ENCODE measurements at places on chromosomes 11 and 22.

DNA sequence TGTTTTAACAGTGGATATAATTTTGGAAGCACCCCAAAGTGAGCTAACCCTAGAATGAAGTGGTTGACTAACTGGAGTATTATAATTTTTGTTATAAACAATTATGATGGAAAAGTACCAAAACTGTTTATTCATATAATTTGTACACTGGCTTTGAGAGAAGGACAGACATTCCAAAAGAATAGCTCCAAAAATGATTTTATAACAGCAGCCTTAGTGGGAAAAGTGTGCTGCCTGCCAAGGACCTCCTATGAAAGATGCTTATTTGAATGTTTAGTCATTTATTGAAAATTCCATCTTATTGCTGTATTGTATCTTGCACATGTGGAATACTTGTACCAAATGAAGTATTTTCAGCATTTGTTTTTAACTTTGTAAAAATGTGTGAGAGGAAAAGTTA lies 169.8 kb downstream of the GUCY1A2 start:
- no peak for DNase-seq

DNA sequence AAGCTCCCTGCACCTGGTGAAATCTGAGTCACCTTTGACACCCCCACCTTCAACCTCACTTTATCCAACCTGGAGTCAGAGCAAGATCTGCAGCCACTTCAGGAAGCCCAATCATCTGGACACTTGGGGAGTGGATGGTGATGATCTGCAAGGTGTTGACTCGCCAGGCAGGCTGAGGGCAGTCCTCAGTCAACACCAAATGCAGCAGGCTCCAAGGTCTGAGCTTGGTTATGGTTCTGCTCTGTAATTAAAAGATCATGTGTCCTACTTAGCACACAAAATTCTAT lies 446.9 kb downstream of the BRD1 start:
- no peak for DNase-seq

- DNase-seq: no peak
Measured at GRCh38 chr22:39724857-39725256, 154.3 kb downstream of the CACNA1I start.

- DNase-seq: peak; percentile 13
Measured at GRCh38 chr22:30116362-30117117, 36.3 kb downstream of the HORMAD2 start.

GRCh38 chr22:17639247-17639741 lies 737 bp downstream of the BCL2L13 start:
- peak; percentile 59 for DNase-seq

DNA sequence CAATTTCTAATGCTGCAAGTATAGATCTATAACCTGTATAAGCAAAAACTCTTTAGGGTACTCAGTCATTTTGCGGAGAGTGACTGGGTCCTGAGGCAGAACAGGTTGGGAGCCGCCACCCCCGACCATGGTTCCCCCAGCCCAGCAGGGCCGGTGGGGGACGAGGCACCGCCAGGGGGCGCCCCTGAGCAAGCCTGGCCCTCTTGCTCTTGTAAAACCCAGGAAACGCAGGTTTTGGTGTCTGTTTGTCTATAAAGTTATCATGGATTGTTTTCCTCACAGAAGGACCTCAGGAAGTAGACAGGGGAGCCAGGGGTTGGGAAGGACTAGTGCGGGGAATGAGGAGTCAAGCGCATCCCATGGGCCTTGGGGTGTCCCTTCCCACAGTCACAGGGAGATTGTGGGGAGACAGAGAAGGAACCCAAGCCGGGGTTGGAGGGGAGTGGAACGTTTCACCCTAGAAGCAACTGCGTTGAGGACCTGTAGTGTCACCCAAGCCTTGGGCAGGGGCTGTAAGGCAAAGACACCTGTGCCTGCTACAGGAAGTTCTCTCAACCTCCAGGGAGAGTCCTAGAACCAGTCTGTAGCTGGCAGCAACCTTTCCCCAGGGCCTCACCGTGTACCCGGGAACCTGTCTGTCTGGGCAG lies 26.4 kb downstream of the KCTD17 start:
- peak; percentile 47 for DNase-seq

- no peak for DNase-seq
Measured at GRCh38 chr11:2317354-2318050, 15.7 kb downstream of the TSPAN32 start.

GRCh38 chr11:112842151-112842550 lies 119.1 kb upstream of the NCAM1 start:
- no peak for DNase-seq

GRCh38 chr11:32411942-32412615 lies 23.3 kb downstream of the WT1 start:
- no peak for DNase-seq

GRCh38 chr22:25775531-25775930 lies 33.5 kb downstream of the MYO18B start:
- no peak for DNase-seq

GRCh38 chr11:43577566-43578264 lies 102.8 kb upstream of the HSD17B12 start:
- no peak for DNase-seq

- peak; percentile 85 for DNase-seq
Measured at GRCh38 chr11:9982796-9983579, 311.0 kb downstream of the SBF2 start.

DNA sequence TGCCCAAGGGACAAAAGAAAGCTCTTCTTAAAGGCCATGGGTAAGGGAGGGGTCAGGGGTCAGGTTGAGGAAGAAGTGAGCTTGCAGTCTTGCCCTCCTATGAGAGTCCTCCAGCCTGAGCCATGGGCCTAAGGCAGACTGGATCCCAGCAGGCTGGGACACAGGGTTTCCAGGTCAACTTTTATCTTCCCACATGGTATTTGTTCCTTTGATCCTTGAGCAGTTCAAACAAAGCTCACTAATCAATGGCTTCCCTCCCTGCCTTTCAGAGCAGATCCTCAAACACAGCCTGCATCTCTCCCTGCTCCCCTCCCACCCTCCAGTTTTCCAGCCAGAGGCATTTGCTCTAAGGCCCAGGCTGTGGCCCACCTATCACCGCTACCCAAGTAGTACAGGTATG lies 589.3 kb downstream of the INSC start:
- DNase-seq: no peak

- DNase-seq: peak; percentile 78
Measured at GRCh38 chr11:14578541-14578956, 58.4 kb upstream of the PSMA1 start.

DNA sequence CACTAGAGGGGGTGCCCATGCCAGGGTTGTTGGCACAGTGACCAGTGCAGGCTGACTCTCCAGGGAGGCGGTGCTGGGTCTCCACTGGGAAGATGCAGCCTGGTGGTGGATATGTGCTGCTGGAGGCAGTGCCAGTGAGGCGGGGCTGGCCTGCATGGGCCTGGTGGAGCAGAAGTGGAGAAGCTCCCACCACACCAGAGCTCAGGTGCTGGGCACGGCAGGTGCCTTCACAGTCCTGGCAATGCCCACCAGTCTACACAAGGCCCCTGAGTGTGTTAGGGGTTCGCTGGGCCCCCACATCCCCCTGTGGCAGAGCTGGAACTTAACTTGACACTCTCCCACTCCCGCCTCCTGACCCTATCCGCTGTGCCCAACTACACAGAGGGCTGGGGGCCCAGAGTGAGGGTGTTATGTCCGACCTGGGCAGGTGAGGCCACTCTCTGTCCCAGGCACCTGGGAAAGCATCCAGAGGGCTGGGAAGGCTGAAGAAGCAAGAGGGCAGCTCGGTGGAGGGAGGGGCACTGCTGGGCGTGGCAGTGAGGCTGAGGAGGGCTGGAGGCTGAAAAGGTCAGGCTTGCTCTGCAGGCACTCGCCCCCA lies 102.4 kb upstream of the B3GAT1 start:
- no peak for DNase-seq

- no peak for DNase-seq
Measured at GRCh38 chr22:16989915-16990314, 18.1 kb downstream of the GAB4 start.

GRCh38 chr11:61543606-61544306 lies 35.2 kb downstream of the LRRC10B start:
- no peak for DNase-seq

DNA sequence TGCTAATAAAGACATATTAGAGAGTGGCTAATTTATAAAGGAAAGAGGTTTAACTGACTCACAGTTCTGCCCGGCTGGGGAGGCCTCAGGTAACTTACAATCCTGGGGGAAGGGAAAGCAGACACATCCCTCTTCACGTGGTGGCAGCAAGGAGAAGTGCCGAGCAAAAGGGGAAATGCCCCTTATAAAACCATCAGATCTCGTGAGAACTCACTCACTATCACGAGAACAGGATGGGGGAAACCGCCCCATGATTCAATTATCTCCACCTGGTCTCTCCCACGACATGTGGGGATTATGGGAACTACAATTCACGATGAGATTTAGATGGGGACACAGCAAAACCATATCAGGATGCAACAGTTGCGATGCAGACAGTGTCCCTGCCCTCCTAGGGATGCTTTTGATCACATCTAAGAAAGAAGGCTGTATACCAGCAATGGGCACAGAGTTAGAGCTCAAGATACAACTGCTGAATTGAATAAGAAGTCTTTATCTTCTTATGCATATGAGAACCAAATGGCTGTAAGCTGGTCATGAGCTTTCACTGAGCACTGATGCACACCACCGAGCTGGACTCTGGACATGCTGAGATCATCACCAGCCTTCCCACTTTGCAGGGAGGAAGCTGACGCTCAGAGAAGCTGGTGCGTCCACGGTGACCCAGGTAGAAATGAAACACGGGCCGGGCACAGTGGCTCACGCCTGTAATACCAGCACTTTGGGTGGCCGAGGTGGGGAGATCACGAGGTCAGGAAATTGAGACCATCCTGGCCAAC lies 255.2 kb downstream of the MN1 start:
- DNase-seq: no peak

DNA sequence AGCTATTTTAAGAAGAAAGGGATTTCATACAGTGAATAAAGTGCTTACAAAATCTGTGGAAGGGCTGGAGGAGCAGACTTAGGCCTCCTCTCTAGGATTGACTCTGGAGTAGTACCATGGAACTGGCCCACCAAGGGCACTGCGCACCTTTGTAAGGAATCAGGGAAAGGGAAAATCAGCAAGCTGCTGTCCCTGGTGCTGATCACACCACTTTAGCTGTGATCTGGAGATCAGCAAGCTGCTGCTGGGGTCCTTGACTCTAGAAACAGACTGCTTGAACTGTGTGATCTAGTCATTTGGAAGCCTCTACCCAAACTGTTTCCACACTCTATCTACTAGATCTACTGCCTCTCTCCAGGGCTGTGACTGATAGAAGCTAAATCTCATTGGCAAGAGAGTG lies 18.4 kb upstream of the TECTA start:
- DNase-seq: peak; percentile 28

DNA sequence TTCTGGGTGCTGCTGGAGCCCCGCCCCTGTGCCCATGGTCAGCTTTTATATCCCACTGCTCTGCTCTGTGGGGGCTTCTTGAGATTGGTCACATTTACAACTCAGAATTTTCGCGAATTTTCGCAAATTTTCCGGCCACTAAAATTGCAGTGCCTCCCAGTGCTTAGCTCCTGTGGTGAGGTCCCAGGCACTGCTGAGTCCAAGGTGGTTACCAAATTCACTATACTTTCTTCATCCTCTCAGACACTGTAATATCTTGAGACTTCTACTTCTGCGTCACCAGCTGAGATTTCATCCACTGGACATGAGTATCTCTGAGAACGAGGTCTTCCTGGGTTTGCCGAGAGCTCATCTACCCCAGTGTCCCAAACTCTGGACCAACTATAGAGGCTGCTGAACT lies 8.7 kb downstream of the KDM4F start:
- no peak for DNase-seq

- no peak for DNase-seq
Measured at GRCh38 chr11:36253238-36253637, 36.0 kb downstream of the COMMD9 start.

- no peak for DNase-seq
Measured at GRCh38 chr11:100874203-100874602, 187.1 kb downstream of the ARHGAP42 start.

GRCh38 chr11:416051-416756 lies 1.4 kb upstream of the SIGIRR start:
- peak; percentile 50 for DNase-seq

DNA sequence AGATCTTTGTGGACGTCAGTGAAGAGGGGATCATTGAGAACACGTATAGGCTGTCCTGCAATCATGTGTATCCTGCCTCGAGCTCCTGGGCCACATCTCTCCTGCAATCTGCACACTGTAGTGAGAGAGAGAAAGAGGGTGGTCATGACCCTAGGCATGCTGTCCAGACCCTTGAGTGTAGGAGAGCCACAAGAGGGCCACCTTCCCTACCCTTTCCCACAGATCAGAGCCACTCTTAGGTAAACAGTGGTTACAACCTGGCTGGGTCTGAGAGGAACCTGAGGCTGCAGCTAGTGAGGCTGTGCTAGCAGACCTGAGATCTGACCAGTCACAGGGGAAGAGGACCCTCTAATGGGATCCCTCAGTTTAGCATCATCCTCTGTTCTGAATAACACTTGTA lies 3.9 kb upstream of the IL18BP start:
- DNase-seq: no peak

- DNase-seq: peak; percentile 23
Measured at GRCh38 chr11:97454988-97455387, 1065.2 kb downstream of the JRKL start.

GRCh38 chr11:19220903-19221724 lies 19.3 kb upstream of the CSRP3 start:
- no peak for DNase-seq

DNA sequence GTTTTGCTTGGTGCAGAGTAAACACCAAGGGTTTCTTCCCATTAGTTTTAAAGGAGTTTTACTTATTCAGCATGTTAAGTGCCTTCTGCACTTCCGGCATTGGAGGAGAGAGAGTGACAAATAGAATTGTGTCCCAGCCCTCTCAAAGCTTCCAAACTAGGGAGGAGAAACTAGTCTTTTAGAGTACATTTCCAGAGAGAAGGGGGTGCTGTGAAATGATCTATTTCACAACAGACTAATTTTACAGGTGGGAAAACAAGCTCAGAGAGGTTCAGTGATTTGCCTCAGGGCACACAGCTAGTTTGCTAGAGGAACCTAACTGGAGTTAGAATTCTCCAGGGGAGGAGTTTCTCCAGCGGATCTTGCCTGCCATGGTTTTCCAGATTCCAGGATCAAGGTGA lies 12.6 kb downstream of the MPST start:
- DNase-seq: no peak

DNA sequence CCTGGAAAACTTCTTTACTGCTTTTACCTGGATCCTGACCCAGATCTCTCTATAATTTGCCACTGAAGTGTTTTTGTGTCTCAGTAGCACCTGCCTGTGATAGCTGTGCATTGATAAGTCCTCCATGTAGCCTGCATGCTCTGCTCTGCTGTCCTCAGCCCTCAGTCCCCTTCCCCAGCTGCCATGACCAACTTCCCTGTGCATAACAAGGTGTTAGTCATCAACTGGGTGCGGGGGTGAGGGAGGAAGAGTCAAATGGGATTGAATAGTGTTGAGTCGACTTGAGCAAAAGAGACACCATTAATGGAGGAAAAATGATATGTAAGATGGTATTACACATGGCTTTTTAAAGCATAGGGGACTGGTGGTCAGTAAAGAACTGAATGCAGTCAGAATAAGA lies 92.2 kb upstream of the PLET1 start:
- DNase-seq: no peak

- DNase-seq: no peak
Measured at GRCh38 chr11:78181185-78181584, 7.2 kb downstream of the KCTD21 start.

- no peak for DNase-seq
Measured at GRCh38 chr22:49756676-49757075, 71.0 kb downstream of the BRD1 start.

Data from HT-29 (cell line).